ENCODE measurements at places on chromosomes 13 and 19.

DNA sequence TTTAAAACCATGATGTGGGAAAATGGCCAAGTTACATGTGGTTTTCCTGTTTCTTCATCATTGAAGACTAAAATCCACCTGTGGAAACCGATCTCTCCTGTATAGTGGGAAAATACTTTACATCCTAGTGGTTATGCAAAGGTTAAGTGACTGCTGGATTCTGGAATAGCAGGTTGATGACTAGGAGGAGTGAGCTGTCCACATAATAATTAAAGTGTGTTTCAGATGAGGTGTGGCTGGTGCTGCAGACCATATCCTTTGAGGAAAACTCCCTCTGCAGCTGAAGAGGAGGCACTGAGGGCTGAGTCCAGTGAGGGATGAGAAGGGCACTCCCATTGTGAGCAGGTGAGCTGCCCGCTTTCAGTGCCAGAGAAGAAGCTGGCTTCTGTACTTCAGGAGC lies 43.2 kb downstream of the DCLK1 start:
- no peak for DNase-seq

DNA sequence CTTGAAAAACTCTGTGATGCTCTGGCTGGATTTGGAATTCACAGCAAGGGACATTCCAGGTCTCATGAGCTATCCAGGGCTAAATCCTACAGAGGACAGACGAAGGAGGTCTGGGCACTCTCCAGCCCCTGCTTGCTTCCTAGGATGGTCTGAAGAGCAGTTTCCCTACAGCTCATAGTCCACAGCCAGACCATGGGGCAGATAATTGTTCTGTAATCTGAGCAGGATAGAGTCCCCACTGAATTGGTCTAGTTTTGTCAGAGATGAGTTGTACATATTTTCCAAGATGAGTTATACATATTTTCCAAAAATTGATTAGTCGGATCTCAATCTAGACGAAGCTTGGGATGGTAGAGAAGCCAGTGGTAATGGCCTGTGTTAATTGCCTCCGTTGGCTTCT lies 75.6 kb downstream of the C13orf42 start:
- no peak for DNase-seq

DNA sequence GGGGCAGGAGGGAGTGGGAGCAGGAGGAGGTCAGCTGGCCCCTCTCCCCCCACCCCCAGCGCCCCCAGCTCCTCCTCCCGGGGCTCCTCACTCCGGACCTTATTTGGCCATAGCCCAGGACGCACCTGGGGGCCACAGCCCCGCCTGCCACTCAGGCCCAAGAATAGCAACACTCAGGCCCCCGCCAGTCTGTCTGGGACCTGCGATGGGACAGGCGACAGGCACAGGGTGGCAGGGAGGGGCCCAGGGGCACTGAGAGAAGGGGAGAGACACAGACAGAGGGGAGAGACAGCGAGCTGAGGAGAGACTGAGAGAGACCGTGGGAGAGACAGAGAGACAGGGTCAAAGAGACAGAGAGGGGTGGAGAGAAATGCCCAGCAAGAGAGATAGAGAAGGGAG lies 10.2 kb downstream of the JOSD2 start:
- no peak for DNase-seq

GRCh38 chr19:5804516-5805461 lies at the start of gene NRTN:
Gene NRTN (plus strand): TSS chr19:5805067. CDS start chr19:5824166, 19,099 bp downstream.
- no peak for DNase-seq

DNA sequence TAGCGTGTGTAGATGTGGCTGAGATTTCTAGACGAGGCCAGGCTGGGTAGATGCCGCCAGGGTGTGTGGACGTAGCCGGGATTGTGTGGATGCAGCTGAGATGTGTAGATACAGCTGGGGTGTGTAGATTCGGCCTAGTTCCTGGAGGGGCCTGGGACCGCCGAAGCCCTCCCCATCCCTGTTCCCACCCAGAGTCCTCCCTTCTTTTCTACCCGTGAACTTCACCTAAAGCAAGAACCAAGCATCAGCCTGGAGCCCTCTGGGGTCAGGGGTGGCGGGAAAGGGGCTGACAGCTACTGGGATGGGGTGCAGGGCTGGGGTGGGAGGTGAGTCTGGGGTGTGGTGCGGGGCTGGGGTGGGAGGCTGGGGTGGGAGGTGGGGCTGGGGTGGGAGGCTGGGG lies 768 bp downstream of the TMPRSS9 start:
- DNase-seq = no peak

DNA sequence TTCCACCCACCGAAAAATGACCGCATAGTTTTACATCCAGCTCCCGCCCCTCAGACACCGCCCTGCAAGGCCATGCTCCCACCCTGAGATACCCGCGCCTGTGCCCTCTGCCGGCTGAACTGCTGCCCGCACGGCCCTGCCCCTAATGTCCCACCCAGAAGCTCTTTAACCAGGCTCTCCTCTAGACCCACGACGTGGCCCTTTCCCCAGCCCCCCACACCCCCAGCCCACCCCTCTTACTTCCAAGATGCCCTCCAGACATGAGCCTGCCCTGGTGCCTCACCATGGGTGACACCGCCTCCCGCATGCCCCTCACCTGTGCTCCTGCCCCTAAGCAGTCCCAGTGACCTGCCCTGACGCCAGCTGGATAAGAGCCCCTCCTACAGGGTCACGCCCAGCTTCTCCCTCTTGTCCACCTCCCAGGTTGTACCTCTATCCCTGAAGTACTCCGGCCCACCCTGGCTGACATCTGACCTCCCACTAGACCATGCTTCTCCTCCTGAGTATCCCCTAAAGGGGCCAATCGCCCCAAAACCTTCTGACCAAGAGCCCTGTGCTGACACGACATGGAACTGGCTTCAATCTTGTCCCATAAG lies 51.2 kb downstream of the COLGALT1 start:
- DNase-seq = no peak

All from inflammatory macrophage (primary cell).